ENCODE measurements at places on chromosomes 12 and 14.

GRCh38 chr14:76701981-76702380 is 59.3 kb upstream of the VASH1 start:
- DNase-seq: no peak

DNA sequence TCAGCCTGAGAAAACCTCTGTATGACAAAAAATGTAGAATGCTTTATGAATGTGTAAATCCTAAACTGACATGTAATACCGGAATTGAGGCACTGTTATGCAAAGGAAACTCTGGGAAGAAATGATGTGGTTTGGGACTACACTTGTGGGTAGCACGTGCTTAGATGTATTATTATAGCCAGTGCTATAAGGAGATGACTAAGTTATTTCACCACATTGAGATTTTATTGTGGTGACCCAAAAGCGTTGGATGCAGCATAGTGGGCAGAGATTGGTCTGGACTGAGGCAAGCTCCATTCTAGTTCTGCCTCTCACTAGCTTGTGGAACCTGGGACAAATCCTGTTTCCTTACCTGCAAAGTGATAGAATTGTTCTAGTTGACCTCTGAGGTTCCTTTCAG is 172.2 kb downstream of the SNAPC1 start:
- no peak for DNase-seq

GRCh38 chr14:90458536-90458935 is 61.7 kb downstream of the CALM1 start:
- no peak for DNase-seq

- no peak for DNase-seq
Measured at GRCh38 chr12:124747426-124748161, 116.1 kb downstream of the SCARB1 start.

- no peak for DNase-seq
Measured at GRCh38 chr12:116365114-116365513, 87.6 kb upstream of the MED13L start.

- no peak for DNase-seq
Measured at GRCh38 chr12:42639556-42639955, 50.0 kb upstream of the PRICKLE1 start.

DNA sequence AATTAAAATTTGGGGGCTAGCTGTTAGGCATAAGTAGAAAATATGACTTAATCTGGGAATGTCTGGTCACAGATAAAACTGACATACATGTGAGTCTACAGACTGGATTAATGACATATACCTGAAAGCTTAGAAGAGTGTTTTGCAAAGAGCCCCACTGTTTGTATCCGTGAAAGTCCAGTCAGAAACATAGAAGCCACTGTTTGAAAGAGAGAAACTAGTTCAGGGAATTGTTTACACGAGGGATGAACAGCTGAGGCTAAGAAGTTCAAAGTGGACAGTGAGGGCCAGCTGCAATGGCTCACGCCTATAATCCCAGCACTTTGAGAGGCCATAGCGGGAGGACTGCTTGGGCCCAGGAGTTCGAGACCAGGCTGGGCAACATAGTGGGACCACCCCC is 36.2 kb upstream of the SGPP1 start:
- no peak for DNase-seq

DNA sequence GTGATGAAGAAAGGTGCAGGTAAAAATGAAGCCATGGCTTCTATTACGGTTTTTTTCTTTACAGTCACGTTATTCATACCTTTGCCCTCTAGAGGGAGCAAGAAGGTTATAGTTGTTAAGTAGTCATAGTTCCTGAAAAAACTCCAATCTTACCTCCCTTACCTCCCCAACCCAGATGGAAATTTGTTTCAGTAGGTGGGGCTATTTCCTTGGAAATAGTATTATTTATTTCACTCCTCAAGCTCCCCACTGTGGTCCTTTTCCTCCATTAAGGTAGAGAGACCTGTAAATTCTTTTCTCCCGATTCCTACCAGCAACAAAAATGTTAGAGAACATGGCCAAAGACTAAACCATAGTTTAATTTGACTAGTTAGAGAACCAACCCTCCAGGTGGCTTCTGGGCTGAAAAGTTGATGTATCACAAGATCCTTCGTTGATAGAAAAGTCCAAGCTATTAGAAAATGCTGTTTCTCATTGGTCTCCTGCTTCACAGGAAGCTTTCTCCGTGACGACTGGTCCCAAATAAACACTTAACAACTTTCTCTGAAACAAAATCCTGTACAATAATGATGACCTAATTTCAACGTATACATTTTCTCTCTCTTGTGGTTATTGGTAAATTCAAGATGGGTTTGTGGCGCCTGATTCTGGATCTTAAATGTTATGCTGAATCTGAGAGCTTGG is 43.5 kb downstream of the TMX1 start:
- no peak for DNase-seq

DNA sequence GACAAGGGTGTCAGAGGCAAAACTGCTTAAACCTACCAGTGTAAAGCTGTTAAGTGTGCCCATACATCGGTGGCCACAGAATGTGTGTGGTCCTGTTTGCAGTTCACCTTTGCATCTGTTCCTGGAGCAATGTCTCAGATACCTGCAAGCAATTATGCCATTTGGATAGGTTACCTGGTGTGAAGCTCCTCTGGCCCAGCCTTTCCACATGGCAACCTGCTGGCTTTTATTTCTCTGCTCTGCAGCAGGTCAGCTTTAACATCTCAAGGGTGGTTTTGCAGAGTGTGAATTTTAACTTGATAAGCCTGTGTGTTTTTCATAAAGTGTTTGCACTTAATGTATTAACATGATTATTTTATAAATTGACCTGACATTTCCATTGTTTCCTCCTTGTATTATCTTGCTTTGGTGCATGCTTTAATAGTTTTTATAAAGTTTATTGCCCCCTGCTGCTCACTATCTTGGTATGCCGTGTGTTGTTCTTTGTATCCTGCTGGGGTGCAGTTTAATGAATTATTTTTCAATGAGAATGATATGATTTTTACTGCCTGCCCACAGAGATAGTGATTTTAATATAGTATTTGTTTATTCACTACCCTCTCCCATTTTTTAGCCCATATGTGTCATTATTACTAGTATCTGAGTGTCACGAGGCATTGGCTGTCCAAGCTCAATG is 403.8 kb downstream of the NPAS3 start:
- no peak for DNase-seq

DNA sequence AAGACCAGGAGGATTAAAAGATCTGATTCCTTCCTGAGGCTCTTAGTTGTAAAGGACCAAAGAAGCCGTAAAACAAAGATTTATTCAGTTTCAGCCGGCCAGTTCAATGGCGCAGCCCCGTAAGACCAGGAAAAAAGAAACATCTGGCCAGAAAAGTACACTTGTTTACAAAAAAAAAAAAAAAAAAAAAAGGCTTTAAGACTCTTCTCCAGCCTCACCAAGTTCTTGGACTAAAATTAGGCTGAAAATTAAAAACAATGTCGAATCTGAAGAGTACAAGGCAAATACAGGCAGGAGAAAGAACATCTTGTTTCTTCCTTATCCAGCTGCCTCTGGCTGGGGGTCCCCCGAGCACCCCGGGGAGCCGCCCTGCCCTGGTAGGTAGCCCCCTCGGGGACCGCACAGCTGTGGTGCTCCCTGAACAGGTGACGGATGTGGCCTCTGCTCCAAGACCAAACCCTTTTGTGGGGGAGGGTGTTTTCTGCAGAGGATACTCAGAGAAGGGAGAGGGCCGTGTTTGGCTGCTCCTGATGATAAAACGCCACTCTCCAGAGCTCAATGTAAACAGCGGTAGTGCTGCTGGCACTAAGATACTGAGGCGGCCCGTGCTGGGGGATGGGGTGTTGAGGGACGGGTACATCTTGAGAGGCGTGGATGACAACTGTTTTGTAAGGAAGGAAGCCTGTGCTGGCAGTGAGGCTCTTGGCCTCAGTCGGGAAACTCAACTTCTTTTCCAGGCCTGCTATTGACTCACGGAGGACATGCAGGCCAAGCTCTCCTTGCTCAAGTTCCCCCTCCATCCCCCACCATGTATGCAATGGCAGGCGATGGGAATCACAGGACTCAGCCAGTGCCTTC is 201.0 kb upstream of the DIO3 start:
- DNase-seq: no peak

DNA sequence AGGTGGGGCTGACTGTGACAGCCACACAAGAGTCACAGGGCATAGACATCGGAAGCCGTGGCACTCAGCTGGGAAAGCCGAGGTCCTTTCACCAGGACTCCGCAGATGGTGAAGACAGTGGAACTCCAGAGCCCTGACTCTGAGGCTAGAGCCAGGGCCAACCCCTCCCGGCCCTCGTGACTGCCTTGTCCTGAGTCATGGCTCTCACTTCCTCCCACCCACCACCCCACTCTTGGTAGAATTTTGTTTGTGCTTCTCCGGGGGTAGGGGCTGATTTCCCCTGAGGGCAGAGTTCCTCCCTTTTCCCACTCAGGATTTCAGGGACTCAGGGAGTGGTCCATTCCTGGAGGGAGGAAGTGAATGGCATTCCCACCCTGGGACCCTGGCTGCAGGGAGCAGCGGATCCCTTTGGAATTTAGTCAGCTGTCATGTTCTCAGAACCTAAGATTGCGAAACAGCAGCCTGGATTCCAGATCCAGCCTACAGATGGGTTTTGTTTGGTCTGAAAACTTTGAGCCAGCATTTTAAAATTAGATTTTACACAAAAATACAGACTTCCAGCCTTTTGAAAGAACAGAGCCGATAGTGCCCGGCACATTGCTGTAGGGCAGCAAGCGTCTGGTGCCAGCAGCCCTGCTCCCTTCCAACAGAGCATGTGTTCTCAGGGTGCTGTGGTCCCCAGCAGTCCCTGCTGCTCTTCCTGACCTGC is 50.7 kb downstream of the TPCN1 start:
- no peak for DNase-seq

- no peak for DNase-seq
Measured at GRCh38 chr12:15706010-15706676, 83.0 kb downstream of the EPS8 start.

DNA sequence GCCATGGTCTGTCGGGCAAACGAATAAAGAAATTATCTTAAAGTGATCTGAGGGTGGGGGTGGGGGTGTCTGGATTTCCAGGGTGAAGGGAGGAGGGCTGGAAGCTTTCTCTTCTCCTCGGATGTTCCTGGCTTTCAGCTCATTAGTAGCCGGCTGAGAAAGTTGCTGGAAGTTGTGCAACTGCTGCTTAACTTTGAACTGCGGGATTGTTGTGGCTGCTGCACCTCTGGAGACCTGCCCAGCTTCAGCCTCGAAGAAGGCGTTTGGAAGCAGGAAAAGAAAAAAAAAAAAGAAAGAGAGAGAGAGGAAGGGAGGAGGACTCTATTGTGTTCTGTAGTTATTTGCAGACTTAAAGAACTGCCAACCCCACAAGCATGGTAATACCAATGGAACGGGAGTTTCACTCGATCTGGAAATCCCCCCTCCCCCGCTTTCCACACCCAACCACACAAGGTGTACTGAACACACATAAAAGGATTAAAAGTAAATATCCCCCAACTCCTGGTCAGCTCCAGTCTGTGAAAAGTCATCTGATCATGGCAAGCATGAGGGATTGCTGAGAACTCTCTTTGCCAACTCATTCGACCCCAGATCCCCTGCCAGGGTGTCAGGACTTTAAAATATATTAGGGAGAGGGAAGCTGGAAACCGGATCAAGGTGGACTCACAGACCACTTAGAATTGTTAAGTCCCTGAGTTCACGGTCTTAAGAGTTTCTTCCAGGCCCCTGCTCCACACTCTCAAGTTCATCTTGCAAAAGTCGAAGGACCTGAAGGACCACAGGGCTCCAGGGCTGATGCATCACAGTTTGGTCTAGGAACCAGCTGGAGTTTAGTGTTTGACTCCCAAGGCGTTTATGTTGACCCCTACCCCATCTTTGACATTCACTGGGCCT is at the start of gene RASSF9:
Gene RASSF9 (minus strand): TSS at position 213 of the 894 bp plus-strand sequence. CDS start 208 bp downstream, at position 5.
- DNase-seq: no peak

Data from ecto neural progenitor cell (in vitro differentiated cells).